ENCODE measurements at places on chromosomes 3 and 15. TPM values are rescaled to one million over a fixed set of nuclear protein-coding genes. Genes with fewer than 3 reads are reported as not detected.

ACSBG1 gene
- total RNA-seq = not detected

MKRN2OS gene
- not detected for total RNA-seq

CPN2 gene
- not detected for total RNA-seq

GRCh38 chr3:116039651-116039985, 405.7 kb downstream of the LSAMP start:
- H3K27me3 ChIP-seq = no peaks in the 10 kb centered on the region
- no peak overlapping the region for H3K27ac ChIP-seq
- H3K36me3 ChIP-seq = no peaks in the 10 kb centered on the region
- H3K4me1 ChIP-seq = no peaks in the 10 kb centered on the region

DNA sequence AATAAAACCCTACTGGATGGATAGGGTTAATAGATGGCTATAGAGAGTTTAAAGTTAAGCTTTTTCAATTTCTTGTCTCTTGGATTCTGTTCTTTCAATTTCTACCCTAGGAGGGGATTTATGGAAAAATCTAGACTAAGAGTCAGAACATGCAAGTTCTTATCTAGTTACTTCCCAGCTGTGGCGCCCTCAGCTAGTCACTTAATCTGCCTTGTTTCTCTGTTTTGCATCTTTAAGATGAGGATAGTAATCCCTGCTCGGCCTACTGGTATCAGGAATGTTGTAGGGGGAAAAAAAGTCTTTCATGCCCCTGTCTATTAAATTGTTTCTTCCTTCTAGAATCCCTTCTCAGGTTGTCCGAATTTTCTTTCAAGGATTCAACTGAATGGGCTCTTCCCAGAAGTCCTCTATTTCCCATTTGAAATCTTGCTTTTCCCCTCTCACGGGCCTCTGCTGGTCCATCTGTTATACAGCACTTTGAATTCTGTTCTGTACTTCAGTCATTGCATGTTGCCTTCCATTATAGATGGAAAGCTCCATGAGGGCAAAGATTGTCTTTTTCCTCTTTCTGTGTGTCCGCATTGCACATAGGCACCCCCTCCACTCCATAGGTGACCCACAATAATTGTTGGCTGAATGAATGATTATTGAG, 4.4 kb downstream of the KCTD6 start:
- H3K36me3 ChIP-seq = peaks cover 8% of the 10 kb centered on the region
- H3K4me1 ChIP-seq = peaks cover 20% of the 10 kb centered on the region
- DNase-seq = no peak
- no peaks in the 10 kb centered on the region for H3K27me3 ChIP-seq
- no peak overlapping the region for H3K27ac ChIP-seq

DNA sequence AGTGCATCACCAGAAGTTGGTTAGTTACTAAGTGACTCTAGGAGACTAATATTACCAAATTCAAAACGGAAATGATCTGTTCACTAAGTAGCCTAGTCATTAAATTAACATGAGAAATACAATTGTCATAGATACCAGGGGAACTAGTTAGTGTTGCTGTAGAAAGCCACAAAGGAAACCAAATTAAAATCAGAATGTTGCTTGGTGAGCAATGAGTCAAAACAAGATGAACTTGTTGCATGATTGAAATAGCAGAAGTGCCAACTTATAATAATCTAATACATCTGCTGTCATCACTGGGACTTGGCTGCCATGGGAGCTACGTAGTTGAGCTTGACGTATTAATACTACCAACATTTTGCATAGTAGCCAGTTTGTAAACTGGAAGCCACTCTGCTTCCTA, 458.1 kb downstream of the DIPK2A start:
- no peaks in the 10 kb centered on the region for H3K36me3 ChIP-seq
- no peak overlapping the region for H3K27ac ChIP-seq

- no peaks in the 10 kb centered on the region for H3K4me1 ChIP-seq
- no peak for DNase-seq
- H3K27me3 ChIP-seq = no peaks in the 10 kb centered on the region
- H3K27ac ChIP-seq = no peak overlapping the region
Measured at GRCh38 chr3:159200176-159200575, 398.3 kb downstream of the MFSD1 start.

DNA sequence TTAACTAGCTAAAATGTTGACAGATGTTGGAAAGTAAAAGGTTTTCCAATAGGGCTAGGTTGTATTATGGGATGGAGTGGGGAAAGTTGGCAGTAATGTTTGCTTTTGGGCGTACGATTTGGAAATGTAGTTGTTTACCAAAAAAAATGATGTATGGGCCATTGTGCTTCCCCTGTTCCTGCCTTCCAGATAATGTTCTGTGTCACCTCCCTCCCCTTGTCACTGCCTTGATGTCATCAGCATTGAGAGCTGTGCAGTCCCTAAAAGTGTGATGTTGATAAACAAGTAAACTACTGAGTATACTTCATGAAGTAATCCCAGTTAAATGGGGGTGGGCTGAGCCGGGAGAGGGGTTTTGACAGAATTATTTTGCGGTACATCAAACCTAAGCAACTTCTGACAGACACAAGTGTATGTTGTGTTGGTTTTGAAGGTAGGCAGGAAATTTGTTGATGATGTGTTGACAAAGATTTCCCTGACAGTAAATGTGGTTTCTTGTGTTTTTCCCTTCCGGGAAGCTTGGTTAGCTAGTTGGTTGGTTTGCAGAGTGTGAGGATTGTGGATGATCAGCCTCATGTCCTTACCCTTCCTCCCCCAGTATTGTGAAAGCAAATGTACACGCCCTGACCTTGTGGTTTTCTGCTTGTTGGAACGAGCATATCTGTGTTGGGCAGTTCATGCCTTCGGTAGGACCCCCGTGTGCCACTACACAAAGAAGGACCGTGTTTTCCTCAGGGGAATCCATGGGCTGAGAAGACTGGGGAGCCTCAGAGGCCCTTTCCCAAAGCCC, 87.3 kb downstream of the PGPEP1L start:
- H3K27me3 ChIP-seq = no peaks in the 10 kb centered on the region
- no peak for DNase-seq
- H3K27ac ChIP-seq = no peak overlapping the region
- H3K4me1 ChIP-seq = peaks cover 11% of the 10 kb centered on the region
- H3K4me3 ChIP-seq = no peak overlapping the region
- H3K36me3 ChIP-seq = peaks cover 49% of the 10 kb centered on the region

DNA sequence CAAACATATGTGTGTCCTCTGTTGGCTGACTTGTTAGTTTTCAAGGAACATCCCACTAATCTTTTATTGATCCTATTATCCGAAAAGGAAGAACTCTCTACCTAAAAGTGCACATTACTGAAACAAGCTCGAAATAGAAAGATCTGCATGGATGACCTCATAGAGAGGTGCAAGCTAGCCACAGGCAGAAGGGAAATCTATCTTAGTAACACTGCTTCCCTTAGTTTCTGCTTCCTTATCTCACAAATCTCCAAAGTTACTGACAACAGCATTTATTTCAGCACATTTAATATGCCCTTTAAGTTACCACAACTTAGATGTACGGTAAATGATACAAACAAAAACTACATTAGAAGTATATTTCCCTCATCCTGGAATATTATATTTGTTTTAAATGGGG, 285.1 kb upstream of the CCDC54 start:
- no peaks in the 10 kb centered on the region for H3K36me3 ChIP-seq
- H3K27ac ChIP-seq = no peak overlapping the region
- no peak overlapping the region for H3K4me3 ChIP-seq
- no peaks in the 10 kb centered on the region for H3K27me3 ChIP-seq
- DNase-seq = no peak
